ENCODE measurements at places on chromosomes 7 and 10.

- DNase-seq, result no peak
- H3K27ac ChIP-seq, result peak overlapping the region; percentile 37
- H3K27me3 ChIP-seq, result no peaks in the 10 kb centered on the region
- peaks cover 40% of the 10 kb centered on the region for H3K4me1 ChIP-seq
- peaks cover 14% of the 10 kb centered on the region for H3K36me3 ChIP-seq
Observed at GRCh38 chr7:121519548-121520521, 123.7 kb upstream of the FAM3C start.

GRCh38 chr10:130350996-130351395, 214.8 kb downstream of the GLRX3 start:
- H3K27me3 ChIP-seq, result no peaks in the 10 kb centered on the region
- no peaks in the 10 kb centered on the region for H3K4me1 ChIP-seq
- no peak overlapping the region for H3K4me3 ChIP-seq
- no peak overlapping the region for H3K27ac ChIP-seq
- no peaks in the 10 kb centered on the region for H3K36me3 ChIP-seq

- H3K27me3 ChIP-seq, result peaks cover under 1% of the 10 kb centered on the region
- no peak overlapping the region for H3K4me3 ChIP-seq
- peaks cover 16% of the 10 kb centered on the region for H3K4me1 ChIP-seq
- no peaks in the 10 kb centered on the region for H3K36me3 ChIP-seq
Observed at GRCh38 chr7:70660154-70660818, 471.7 kb upstream of the GALNT17 start.

DNA sequence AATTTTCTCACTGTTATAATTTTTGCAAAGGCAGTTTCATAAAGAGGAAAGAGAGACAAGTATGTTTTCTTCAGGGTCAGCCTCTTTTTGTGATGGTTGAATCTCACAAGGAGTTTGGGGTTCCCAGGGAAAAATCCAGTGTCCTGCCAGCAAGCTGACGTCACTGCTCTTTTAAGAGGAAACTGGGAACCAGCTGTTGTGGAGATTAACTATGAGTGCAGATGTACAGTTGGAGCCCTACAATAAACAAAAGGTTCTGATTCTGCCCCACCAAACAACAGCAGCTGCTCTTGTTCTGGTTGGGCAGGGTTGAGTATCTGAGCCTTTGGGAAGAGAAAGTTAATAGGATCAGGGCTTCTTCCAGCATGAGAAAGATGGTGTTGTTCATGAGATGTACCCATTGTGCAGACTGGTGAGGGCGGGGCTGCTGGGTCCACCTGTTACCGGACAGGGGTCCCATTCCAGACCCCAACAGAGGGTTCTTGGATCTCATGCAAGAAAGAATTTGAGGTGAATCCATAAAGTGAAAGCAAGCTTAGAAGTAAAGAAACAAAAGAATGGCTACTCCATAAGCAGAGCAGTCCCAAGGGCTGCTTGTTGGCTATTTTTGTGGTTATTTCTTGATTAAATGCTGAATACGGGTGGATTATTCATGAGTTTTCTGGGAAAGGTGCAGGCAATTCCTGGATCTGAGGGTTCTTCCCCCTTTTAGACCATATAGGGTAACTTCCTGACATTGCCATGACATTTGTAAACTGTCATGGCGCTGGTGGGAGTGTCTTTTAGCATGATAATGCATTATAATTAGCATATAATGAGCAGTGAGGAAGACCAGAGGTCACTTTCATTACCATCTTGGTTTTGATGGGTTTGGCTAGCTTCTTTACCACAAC, 12.5 kb downstream of the PRF1 start:
- no peak overlapping the region for H3K4me3 ChIP-seq
- no peak overlapping the region for H3K27ac ChIP-seq
- no peak for DNase-seq
- peaks cover 4% of the 10 kb centered on the region for H3K36me3 ChIP-seq
- H3K4me1 ChIP-seq, result peaks cover 38% of the 10 kb centered on the region
- peaks cover 8% of the 10 kb centered on the region for H3K27me3 ChIP-seq

GRCh38 chr10:15324113-15324512, 47.0 kb downstream of the FAM171A1 start:
- peaks cover 11% of the 10 kb centered on the region for H3K4me1 ChIP-seq
- no peak overlapping the region for H3K27ac ChIP-seq
- H3K36me3 ChIP-seq, result no peaks in the 10 kb centered on the region

DNA sequence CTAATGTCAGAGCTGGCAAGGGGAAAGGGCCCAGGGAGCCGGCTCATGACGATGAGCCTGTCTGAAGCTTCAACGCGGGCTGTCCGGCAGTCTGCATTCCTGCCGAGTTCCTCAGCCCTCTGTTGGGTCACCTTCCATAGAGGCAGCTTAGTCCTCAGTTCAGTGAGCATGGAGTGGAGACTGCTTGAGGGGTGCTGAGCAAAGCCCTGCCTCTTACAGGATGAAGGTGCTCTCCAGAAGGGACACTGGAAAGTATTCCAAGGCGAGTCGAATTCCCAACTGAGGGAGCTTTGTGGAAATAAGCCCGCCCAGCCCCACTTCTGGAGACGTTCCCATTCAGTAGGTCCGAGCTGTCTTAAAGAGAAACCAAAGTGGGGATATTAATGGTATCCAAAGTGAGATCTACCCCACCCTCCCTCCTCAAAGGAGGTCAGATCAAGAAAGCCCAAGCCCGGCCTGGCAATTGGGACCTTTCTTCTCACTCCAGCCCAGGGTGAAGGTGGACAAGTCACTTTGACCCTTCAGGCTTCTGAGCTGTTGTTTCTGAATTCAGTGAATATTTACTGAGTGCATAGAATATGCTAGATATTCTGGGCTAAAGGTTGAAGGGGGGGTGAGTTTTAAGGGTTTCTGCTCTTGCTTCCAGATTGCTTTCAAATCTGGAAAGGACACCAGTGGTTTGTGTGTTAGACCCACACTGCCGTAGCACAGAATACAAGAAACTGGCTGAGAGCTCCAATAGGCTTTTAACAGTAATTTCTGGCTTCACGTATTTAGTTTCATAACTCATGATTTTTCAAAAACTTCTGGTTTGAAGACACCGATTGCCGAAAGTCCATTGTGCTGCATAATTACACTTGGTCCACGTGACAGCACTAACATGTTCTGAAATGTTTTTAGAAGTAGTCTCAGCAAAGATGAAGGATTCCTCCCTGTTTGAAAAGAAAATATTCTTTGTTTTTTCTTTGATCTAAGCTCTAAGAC, 3.5 kb downstream of the EGFR start:
- H3K4me3 ChIP-seq, result no peak overlapping the region
- no peak for DNase-seq
- H3K27ac ChIP-seq, result no peak overlapping the region
- no peaks in the 10 kb centered on the region for H3K4me1 ChIP-seq

GRCh38 chr10:58590924-58591323, 78.3 kb downstream of the BICC1 start:
- no peaks in the 10 kb centered on the region for H3K4me1 ChIP-seq
- no peak for DNase-seq
- H3K36me3 ChIP-seq, result no peaks in the 10 kb centered on the region

- peaks cover 37% of the 10 kb centered on the region for H3K4me1 ChIP-seq
- DNase-seq, result peak; percentile 74
- H3K4me3 ChIP-seq, result peak overlapping the region; percentile 71
- H3K27ac ChIP-seq, result peak overlapping the region; percentile 77
Observed at GRCh38 chr10:91162495-91163268, 57.8 kb upstream of the PCGF5 start.

GRCh38 chr10:125049216-125049881, 107.4 kb downstream of the ZRANB1 start:
- H3K36me3 ChIP-seq, result no peaks in the 10 kb centered on the region
- no peak for DNase-seq
- H3K4me1 ChIP-seq, result no peaks in the 10 kb centered on the region

DNA sequence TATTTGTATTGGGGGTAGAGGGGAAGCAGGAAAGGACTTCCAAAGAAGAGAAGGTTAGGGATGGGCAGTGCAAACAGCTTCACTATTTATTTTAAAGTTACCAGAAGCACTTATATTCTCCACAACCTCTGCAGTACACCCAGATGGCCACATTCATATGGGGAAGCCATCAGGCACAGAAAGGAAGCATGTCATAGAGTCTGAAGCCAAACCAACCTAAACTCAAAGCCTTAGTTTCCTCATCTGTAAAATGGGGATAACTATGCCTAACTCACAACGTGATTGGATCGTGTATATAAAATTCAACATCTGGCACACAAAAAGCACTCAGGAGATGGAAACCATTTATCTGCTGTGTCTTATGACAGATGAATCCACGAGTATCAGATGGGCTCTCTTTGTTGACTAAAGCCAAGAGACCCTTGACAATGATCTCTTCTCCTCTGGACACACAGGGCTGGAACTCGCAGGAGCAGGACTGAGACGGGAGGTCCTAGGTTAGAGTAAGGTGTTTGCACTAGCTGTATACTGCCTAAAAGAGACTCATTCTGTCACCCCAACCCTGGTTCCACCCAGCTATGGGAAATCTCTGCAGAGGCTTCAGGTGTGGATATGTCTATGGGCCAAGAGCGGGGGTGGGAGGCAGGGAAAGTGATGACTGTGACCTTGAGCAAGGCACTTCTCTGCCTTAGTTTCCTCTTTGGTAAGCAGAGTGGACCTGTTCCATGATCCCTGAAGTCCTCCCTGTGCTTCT, 1.8 kb downstream of the KIAA1549 start:
- no peak overlapping the region for H3K27ac ChIP-seq
- peaks cover 9% of the 10 kb centered on the region for H3K4me1 ChIP-seq
- H3K4me3 ChIP-seq, result peak overlapping the region; percentile 59
- H3K36me3 ChIP-seq, result no peaks in the 10 kb centered on the region
- peaks cover 56% of the 10 kb centered on the region for H3K27me3 ChIP-seq
- DNase-seq, result no peak

DNA sequence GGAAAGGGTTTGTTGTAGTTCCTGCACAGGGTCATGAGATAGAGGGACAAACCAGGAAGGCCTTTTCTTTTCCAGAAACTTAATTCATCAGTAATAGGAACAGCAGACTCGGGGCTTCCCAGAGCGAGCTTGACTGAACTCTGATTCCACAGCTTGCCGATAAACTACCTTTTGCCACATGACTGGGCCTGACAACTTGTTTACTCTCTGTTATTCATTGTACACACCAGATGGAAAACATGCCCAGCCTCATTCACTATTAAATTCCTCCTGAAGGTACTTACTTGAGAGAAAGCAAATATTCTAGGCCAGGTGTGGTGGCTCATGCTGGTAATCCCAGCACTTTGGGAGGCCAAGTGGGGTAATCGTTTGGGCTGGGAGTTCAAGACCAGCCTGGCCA, 77.1 kb upstream of the FGFR2 start:
- no peak for DNase-seq
- H3K4me3 ChIP-seq, result no peak overlapping the region
- no peaks in the 10 kb centered on the region for H3K4me1 ChIP-seq
- H3K27me3 ChIP-seq, result no peaks in the 10 kb centered on the region

DNA sequence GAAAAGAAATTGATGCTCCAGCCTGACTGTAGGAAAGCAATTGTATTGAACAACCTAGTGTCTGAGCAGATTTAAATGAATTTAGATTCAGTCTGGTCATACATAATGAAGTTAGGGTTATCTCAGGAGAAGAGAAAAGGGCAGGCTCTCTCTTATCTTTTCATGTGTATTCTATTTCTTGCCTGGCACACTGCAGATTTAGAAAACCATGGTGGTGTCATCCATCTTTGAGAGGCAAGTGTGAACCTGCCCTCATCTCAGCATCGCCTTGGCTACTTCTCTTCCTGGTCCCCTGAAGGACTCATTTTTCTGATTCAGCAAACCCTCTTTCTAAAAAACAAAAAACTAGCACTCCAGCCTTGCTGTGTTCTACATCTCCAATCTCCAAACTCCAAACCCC, 137.7 kb downstream of the LRRC4 start:
- no peak overlapping the region for H3K4me3 ChIP-seq
- peaks cover 33% of the 10 kb centered on the region for H3K36me3 ChIP-seq
- H3K27me3 ChIP-seq, result no peaks in the 10 kb centered on the region
- no peak for DNase-seq
- peaks cover 14% of the 10 kb centered on the region for H3K4me1 ChIP-seq

DNA sequence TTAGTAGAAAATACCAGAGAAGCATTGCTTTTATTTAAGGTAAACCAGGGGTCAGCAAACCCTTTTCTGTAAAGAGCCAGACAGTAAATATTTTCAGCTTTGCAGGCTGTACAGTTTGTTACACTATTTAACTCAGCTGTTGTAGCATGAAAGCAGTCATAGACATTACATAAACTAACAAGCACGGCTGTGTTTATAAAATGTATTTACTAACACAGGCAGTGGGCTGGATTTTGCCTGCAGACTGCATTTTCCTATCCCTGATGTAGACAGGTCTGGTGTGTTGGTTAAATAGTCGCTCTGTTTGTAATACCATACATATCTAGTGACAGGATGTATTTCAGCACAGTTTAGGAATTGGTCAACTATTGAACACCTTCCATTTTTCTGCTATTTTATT, 129.3 kb downstream of the ST7 start:
- no peak for DNase-seq
- peaks cover 9% of the 10 kb centered on the region for H3K4me1 ChIP-seq
- no peak overlapping the region for H3K27ac ChIP-seq

DNA sequence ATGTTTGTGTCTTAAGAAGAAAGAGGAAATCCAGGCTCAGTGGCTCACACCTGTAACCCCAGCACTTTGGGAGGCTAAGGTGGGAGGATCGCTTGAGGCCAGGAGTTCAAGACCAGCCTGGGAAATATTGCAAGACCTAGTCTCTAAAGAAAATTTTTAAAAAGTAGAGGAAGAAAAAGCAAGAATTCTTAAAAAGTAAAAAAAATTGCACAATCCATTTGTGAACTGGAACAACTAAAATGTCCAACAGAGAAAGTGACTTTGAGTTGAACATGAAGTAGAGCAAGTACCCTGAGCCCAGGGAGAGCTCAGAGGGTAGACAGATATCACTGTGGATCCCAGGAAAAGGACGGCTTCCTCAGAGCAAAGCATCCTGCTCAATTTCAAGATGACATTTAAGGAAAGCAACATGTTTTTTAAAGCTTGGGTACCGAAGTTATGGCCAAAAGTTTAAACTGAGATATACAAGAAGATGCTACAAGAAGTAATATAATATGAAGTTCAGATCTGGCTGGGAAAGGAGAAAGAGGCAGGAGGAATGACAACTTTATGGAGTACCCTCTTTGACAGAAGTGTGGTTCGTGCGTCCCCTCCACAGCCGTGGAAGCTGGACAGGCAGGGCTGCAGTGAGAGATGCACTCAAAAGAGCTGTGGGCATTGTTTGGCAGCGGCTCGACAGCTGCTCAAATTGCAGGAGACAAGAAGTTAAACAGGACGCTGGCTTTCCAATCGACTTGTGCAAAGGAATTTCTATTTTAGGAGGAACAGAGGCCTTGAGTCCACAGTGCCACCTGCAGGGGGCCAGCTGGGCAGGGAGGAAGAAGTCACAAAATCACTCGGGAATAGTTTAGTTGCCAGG, 201.3 kb downstream of the JCAD start:
- no peak overlapping the region for H3K27ac ChIP-seq
- H3K27me3 ChIP-seq, result peaks cover 14% of the 10 kb centered on the region
- no peaks in the 10 kb centered on the region for H3K36me3 ChIP-seq
- DNase-seq, result no peak
- no peaks in the 10 kb centered on the region for H3K4me1 ChIP-seq

GRCh38 chr10:118594392-118595063, 920 bp downstream of the PRLHR start:
- H3K27me3 ChIP-seq, result peaks cover 40% of the 10 kb centered on the region
- H3K4me3 ChIP-seq, result no peak overlapping the region
- no peak overlapping the region for H3K27ac ChIP-seq
- peak; percentile 1 for DNase-seq

GRCh38 chr10:36722777-36723176, 402.6 kb upstream of the ANKRD30A start:
- H3K36me3 ChIP-seq, result no peaks in the 10 kb centered on the region
- no peak for DNase-seq
- H3K27ac ChIP-seq, result no peak overlapping the region
- no peaks in the 10 kb centered on the region for H3K4me1 ChIP-seq
- H3K27me3 ChIP-seq, result no peaks in the 10 kb centered on the region

GRCh38 chr10:36236931-36237330, 594.8 kb upstream of the FZD8 start:
- no peaks in the 10 kb centered on the region for H3K27me3 ChIP-seq
- no peak overlapping the region for H3K27ac ChIP-seq
- DNase-seq, result no peak
- H3K4me3 ChIP-seq, result no peak overlapping the region
